ENCODE measurements at places on chromosomes 4 and X. TPM values are rescaled to one million over a fixed set of nuclear protein-coding genes. Genes with fewer than 3 reads are reported as not detected.

The TEX13C gene
- not detected for total RNA-seq

The DDIT4L gene
- total RNA-seq = 6.4 TPM

The VCX3A gene
- total RNA-seq = not detected

The KIT gene
- 0.50 TPM for total RNA-seq

The NWD2 gene
- total RNA-seq = not detected

The APBB2 gene
- total RNA-seq = 25.1 TPM

The NLGN4X gene
- total RNA-seq = under 0.01 TPM

The POLN gene
- total RNA-seq = 5.6 TPM

The PDGFRA gene
- 363 TPM for total RNA-seq

The RTL5 gene
- total RNA-seq = 4.5 TPM

The VEGFD gene
- total RNA-seq = 2.0 TPM

The ATOH1 gene
- total RNA-seq = not detected

The GLUD2 gene
- total RNA-seq = 1.8 TPM

The LARP1B gene
- 18.5 TPM for total RNA-seq

The RHOXF2B gene
- total RNA-seq = not detected

The DUSP9 gene
- total RNA-seq = under 0.01 TPM

The CYLC1 gene
- total RNA-seq = not detected

The RUFY3 gene
- total RNA-seq = 97.8 TPM

The CWH43 gene
- not detected for total RNA-seq

The CXorf58 gene
- total RNA-seq = not detected

The NHS gene
- total RNA-seq = 3.8 TPM

The USP17L5 gene
- not detected for total RNA-seq

The GBA3 gene
- total RNA-seq = under 0.01 TPM

The OCIAD2 gene
- 20.5 TPM for total RNA-seq

The HS3ST1 gene
- not detected for total RNA-seq

The DMP1 gene
- not detected for total RNA-seq

The UGT2A3 gene
- total RNA-seq = not detected

The FREM3 gene
- total RNA-seq = not detected

The CXCL10 gene
- 0.33 TPM for total RNA-seq

The PDZD11 gene
- total RNA-seq = 53.3 TPM

The RTL9 gene
- 0.17 TPM for total RNA-seq

The HPGD gene
- total RNA-seq = 0.26 TPM

The MAGEA9B gene
- not detected for total RNA-seq

The NPY2R gene
- total RNA-seq = not detected

The GDPD2 gene
- total RNA-seq = not detected

The SPANXN4 gene
- not detected for total RNA-seq
